ENCODE measurements at places on chromosomes 4 and X. TPM values are rescaled to one million over a fixed set of nuclear protein-coding genes. Genes with fewer than 3 reads are reported as not detected.

AFF1 gene
- 11.4 TPM for polyA plus RNA-seq

CTAG1B gene
- polyA plus RNA-seq = not detected

KLHL34 gene
- polyA plus RNA-seq = 0.81 TPM

STS gene
- polyA plus RNA-seq = 4.9 TPM

SFRP2 gene
- polyA plus RNA-seq = not detected

DMP1 gene
- not detected for polyA plus RNA-seq

FAM199X gene
- 4.9 TPM for polyA plus RNA-seq

ARHGAP4 gene
- polyA plus RNA-seq = 57.1 TPM

ARMCX4 gene
- polyA plus RNA-seq = 1.4 TPM

GPRIN3 gene
- polyA plus RNA-seq = 3.7 TPM

GAK gene
- polyA plus RNA-seq = 173 TPM

RTL9 gene
- 0.04 TPM for polyA plus RNA-seq

PITX2 gene
- polyA plus RNA-seq = 8.7 TPM

TIGD4 gene
- 0.45 TPM for polyA plus RNA-seq

PLXNB3 gene
- 1.6 TPM for polyA plus RNA-seq

Measured in small intestine (tissue), 16 donors.